ENCODE measurements at places on chromosomes 12 and 14. TPM values are rescaled to one million over a fixed set of nuclear protein-coding genes. Genes with fewer than 3 reads are reported as not detected.

Gene FIGNL2
- total RNA-seq = 2.1 TPM

Gene PIANP
- total RNA-seq = 10.7 TPM

Gene RNF31
- total RNA-seq = 51.6 TPM

Gene CATSPERB
- 15.3 TPM for total RNA-seq

Gene TAS2R46
- 3.9 TPM for total RNA-seq

Data from aorta (tissue), 5 donors.